Activated T-helper 1 cell treated with anti-CD3 and anti-CD28 coated beads, Interleukin-12 subunit alpha, Interleukin-12 subunit beta, Interleukin-2, Interleukin-4 antibody, amounts not matched to agents 30 ng/mL and 10 ng/mL and 1 ng/mL, durations not matched to agents 14 hours and 24 hours and 36 hours (primary cell): ENCODE measurements at places on chromosomes 12 and 14.

GRCh38 chr14:105733081-105734065, 207.0 kb downstream of the TMEM121 start:
- DNase-seq = no peak

GRCh38 chr12:32107359-32108267, 966 bp downstream of the BICD1 start:
- no peak for DNase-seq

- DNase-seq = no peak
Observed at GRCh38 chr12:125453751-125454150, 388.5 kb downstream of the AACS start.

DNA sequence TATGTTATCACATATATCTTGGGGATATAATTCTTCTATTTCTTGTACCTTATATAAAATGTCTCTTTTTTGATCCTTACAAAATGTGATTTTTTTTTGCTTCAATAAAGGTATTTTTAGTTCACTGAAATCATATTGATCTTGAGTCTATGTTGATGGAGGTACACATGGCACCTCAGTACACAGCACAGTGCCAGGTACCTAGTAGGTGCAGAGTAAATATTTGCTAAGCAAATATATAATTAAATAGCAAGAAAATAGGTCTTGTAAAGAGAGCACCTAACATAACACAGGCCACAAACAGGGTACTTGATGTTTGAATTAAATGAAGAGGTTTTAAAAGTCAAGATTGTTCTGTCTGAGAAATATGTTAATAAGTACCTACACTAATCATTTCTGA, 69.7 kb downstream of the CIT start:
- DNase-seq = no peak

DNA sequence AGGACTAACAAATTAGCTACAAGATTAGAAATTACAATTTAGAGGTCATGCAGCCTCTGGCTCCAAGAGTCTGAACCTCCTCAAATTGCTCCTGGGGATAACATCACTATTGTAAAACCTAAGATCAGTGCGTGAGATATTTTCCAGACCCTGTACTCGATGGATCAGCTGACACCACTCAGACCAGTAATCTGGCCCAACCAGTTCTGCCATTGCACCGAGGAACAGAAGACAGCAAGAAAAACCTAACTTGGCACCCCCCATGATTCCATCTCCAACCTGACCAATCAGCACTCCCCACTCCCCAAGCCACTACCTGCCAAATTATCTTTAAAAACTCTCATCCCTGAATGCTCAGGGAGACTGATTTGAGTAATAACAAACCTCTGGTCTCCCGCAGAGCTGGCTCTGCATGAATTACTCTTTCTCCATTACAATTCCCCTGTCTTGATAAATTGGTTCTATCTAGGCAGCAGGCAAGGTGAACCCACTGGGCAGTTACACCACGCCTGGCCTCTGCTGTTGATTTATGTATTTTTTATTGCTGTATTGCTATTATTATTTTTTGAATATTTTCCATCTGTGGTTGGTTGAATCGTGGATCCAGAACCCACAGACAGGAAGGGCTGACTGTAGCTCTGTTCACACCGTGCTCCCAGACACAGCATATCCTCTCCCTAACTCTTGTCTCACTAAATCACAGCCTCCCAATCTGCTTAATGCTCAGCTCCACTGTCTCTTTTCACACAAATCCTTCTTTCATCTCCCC, 9.2 kb downstream of the HEBP1 start:
- no peak for DNase-seq

GRCh38 chr12:42343721-42344120, 17.8 kb downstream of the PPHLN1 start:
- no peak for DNase-seq

GRCh38 chr14:89445273-89445973, 28.4 kb upstream of the FOXN3 start:
- DNase-seq = peak; percentile 11

- no peak for DNase-seq
Observed at GRCh38 chr12:111072299-111072698, 151.9 kb upstream of the MYL2 start.

DNA sequence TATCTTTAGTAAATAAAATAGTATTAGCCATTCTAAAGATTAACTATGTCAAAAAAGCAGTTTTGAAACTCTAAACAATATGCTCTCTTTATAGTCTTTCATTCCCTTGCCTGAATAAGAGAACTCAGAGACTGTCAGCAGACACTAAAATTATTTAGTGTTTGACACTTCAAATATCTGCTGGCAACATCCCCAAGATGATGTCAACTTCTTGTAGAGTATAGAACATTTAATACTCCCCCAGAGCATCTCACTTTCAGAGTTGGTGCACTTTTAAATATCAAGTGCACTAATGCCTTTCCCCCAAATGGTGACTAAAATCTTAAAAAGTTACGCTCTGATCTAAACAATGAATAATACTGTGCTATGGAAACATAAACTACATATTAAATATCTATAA, 374.9 kb downstream of the SLC6A15 start:
- no peak for DNase-seq

DNA sequence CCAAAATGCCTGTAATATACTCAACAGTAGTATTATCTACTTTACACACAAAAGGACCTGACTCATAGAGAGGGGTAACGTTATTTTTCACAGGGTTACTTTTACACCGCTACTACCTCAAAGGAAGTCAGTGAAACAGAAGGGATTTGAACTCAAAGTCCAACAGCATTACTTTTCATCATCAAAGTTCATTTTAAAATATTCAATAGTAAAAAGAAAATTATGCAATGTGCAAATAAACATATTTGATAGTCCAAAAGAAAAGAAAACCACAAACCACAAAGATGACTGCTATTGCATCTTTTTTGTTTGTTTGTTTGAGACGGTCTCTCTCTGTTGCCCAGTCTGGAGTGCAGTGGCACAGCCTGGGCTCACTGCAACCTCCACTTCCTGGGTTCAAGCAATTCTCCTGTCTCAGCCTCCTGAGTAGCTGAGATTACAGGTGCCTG, 15.5 kb downstream of the KIF21A start:
- DNase-seq = no peak

DNA sequence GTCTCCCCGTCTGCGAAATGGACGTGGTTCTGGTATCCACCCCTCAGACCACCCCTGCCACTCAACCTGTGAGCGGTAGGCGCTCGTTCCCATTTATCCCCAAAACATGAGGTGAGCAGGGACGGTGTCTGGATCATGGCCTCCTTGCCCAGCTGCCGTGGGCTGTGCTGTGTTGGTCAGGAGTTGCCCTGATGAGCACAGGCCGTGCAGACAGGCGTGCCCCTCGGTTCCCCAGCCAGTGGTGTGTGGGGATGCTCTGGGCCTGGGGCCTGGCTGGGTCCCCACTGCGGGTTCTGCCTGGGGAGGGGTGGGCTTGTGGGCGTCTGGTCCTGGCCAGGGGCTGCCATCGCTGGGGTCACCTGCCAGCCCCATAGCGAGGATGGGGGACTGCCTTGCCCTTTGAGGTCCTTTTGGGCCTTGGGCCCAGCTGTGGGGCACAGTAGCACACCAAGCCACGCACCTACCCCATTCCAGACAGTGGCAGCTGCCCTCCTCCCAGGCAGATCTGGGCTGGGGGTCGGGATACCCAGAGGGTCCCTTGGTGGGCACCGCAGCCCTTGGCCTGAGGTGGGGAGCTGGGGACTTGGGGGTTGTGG, 11.3 kb upstream of the PUS1 start:
- DNase-seq = no peak

- no peak for DNase-seq
Observed at GRCh38 chr14:66717561-66718140, 209.7 kb downstream of the GPHN start.

- no peak for DNase-seq
Observed at GRCh38 chr12:48069241-48069640, 36.6 kb downstream of the SENP1 start.

DNA sequence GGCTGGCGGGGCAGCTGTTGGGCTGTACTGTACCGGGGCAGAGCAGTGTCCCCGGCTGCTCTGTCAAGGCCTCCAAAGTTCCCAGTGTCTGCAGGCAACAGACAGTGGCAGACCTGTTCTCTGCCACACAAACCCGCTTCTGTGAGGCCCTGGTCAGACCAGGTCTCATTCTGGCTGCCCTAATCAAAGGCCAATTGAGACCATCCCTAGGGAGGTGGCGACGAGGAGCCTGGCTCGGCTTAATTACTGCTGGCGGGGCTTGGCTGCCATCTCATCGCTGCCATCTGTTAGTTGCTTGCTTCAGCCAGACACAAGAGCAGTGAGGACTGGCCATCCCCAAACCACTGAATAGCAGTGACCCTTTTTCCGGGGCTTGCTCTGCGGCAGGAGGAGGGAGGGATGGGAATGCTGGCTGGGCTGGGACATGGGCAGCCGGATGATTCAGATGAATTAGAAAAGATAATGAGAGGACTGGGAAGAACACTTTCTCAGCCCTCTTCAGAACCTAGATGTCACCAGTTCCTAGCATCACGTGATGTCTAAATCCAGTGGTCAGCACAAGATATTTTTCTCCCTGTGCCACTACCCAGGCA, 24.5 kb downstream of the ERG28 start:
- DNase-seq = no peak

GRCh38 chr12:51195841-51196240, 22.0 kb downstream of the POU6F1 start:
- no peak for DNase-seq

GRCh38 chr14:72613231-72613974, 280.5 kb downstream of the DPF3 start:
- DNase-seq = no peak

DNA sequence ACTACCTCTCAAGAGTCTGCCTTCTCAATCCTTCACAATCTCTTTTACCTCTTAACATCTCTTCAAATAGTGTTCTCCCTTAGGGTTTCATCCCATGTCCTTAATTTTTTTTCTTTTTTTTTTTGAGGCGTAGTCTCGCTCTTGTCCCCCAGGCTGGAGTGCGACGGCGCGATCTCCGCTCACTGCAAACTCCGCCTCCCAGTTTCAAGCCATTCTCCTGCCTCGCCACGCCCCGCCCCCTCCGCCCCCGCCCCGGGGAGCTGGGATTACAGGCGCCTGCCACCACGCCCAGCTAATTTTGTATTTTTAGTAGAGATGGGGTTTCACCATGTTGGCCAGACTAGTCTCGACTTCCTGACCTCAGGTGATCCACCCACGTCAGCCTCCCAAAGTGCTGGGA, 7.0 kb upstream of the BCAT1 start:
- no peak for DNase-seq

GRCh38 chr12:49013428-49013827, 5.1 kb downstream of the PRKAG1 start:
- DNase-seq = no peak

DNA sequence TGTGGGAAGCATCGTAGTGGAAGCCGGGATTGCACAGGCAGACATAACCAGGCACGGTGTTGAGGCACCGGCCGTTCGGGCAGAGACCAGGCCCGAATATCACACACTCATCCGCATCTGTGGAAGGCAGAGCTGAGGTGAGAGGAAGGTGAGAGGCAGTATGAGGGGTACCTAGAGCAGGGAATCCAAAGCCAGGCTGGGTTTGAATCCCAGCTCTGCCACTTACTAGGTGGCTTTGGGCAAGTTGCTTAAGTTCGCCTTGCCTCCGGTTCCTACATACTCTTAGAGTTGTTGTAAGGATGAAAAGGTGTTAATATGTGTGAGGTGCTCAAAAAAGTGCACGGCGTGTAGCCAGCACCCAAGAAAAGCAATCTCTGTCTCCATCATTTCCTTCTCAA, 10.4 kb downstream of the ISCA2 start:
- no peak for DNase-seq

GRCh38 chr12:113103756-113104450, 31.7 kb downstream of the RASAL1 start:
- DNase-seq = peak; percentile 37

DNA sequence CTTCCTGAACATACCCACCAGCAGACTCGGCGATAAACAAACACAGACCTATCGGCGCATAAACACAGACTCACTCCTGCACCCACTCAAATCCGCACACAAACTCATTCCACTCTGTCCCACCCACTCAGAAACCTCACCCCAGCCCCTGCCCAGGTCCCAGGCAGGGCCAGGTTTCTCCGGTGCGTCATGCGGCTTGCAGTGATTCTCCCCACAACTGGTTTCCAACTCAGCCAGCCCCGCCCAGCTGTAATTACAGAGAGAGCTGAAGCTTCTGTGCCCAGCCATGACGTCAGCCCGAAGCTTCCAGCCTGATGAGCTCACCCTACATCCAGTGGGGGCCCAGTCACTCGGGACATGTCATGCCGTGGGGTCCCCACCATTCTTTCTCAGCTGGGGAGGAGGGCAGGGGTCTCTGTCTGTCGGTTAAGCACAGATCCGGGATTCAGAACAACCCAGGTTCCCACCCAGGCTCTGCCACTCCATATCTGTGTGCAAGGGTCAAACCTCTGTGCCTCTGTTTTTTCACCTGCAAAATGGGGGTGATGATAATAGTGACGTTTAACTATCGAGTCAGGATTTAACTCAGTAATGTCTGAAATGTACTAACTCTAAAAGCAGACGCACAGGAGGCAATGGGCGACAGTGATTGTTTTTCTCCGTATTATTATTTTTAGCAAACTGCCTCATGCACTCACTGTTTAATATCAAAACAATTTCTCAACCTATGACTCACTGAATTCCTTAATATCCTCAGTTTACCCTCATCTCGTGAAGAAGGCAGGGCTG, 2.3 kb upstream of the HSPB8 start:
- no peak for DNase-seq

DNA sequence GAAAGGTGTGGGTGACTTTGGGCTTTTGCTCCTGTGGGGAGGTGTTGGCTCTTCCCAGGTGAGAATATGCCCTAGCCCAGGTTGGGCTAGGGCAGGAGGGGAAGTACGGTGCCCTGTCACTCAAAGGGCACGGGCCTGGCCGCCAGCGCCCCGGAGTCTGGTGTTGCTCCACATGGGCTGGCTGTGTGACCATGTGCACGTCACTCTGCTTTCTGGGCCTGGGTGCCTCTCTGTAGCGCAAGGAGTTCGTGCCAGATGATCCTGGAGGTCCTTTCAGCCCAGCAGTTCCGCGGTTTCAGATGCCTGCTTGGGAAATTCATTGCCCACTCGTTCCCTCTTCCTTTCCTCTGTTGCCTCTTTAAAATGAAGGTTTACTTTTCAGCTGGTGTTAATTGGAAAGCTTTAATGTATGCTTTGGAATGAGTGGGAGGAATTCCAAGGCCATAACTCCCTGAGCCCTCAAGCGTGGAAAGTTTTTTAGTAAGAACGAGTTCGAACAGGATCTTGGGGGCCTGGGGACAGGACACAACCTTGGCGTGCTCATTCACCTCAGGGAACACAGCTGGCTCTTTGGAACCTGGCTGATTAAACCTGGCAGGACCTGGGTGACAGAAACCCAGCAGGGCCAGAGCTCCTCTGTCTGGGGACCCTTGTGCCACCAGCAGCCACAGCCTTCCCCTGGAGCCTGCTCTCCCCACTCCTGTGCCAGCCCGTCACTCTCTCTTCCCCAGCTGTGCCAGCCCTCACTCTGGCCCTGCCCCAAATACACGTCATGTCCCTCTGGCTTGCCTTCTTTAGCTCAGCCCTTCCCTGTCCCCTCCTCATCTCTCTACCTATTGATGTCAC, 42.8 kb downstream of the TSPAN9 start:
- no peak for DNase-seq

GRCh38 chr14:104665657-104666522, 23.5 kb upstream of the INF2 start:
- DNase-seq = peak; percentile 14
